ENCODE measurements at places on chromosomes 2 and 18.

GRCh38 chr18:9665314-9665713 is 42.8 kb upstream of the RAB31 start:
- H3K4me1 ChIP-seq = no peaks in the 10 kb centered on the region
- no peak for DNase-seq
- no peak overlapping the region for H3K4me3 ChIP-seq
- no peak overlapping the region for H3K27ac ChIP-seq
- no peaks in the 10 kb centered on the region for H3K36me3 ChIP-seq
- H3K27me3 ChIP-seq = no peaks in the 10 kb centered on the region

- H3K4me1 ChIP-seq = peaks cover 8% of the 10 kb centered on the region
- DNase-seq = no peak
- peaks cover 24% of the 10 kb centered on the region for H3K27me3 ChIP-seq
- no peak overlapping the region for H3K27ac ChIP-seq
These were observed 263.0 kb downstream of the NDUFA10 start for GRCh38 chr2:239762106-239762505.

DNA sequence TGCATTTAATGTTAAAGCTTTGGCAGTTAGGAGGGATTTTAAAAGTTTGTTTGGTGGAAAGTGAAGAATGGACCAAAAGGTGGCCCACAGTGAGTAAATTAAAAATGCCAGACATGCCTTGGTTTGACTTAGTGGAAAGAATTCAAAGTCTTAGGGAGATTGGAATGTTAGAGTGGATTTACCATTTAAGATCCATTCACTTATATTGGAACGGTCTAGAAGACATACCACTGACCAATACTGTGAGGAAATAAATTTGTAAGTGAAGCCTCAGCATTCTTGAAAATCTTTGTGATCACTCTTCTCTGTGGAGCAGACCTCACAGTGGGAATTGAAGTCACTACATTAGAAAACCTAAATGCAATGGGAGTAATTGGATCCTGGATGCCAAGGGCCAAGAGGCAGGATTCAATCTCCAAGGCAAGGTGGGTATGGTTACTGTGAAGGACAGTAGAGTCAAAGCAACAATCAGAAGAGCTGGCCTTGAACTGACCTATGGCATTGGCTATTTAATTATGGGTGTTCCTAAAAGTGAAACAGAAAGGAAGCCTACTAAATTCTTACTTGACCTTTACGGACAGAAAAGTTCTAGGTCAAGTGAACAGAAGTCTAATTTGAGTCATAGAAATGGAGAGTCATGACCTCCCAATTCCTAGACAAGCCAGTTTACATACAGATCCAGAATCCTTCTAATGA is 40.2 kb upstream of the VRK2 start:
- H3K36me3 ChIP-seq = no peaks in the 10 kb centered on the region
- no peaks in the 10 kb centered on the region for H3K27me3 ChIP-seq
- no peak overlapping the region for H3K4me3 ChIP-seq
- no peaks in the 10 kb centered on the region for H3K4me1 ChIP-seq
- no peak for DNase-seq

- no peak overlapping the region for H3K27ac ChIP-seq
- H3K4me1 ChIP-seq = no peaks in the 10 kb centered on the region
- H3K36me3 ChIP-seq = no peaks in the 10 kb centered on the region
- no peaks in the 10 kb centered on the region for H3K27me3 ChIP-seq
These were observed 1830.9 kb upstream of the PIK3C3 start for GRCh38 chr18:40124107-40124506.

Data from mesothelial cell of epicardium (in vitro differentiated cells).